CD4-positive, alpha-beta T cell treated with Interleukin-12 subunit alpha and Interleukin-12 subunit beta, for 1 hour (primary cell): ENCODE measurements at places on chromosomes 7 and 10.
A peak's percentile ranks its signal among the peaks of the same experiment; 100 is the strongest.

DNA sequence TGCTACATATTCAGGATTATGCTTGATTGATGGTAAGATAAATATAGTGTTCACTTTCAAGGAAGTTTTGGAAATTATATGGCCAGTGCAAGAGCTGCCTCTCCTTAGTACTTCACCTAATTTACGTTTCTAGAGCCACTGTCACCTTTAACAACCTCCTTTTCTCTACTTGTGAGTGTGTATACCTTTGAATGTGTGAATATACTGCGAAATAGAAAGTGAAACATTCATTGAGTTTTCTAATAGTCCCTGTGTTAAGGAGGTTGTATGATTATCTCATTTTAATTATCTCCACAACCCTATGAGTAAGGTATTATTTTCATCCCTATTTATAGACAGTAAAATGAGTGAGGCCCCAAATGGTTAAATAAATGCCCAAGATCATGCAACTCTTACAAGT, 1050.5 kb downstream of the XPNPEP1 start:
- no peak for DNase-seq

DNA sequence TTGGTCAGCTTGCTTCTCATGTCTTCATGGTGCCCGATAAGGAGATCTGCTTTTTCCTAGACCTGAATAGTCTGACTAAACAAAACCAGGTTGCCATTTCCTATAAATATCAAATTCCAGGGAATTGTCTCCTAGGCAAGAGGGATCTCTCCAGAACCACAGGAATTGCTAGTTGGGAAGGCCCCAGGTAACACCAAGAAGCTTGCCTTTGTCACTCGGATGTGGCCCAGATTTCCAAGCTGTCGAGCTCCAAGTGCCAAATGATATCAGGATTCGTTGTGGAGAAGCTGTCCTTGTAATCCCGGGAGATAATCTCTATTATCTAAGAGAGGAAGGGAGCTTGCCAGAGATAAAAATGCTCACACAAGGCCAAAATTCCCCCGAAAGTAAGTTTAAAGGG, 1288.5 kb upstream of the AUTS2 start:
- no peak for DNase-seq

- DNase-seq, result no peak
Measured at GRCh38 chr10:13614530-13615332, 28.0 kb downstream of the PRPF18 start.

DNA sequence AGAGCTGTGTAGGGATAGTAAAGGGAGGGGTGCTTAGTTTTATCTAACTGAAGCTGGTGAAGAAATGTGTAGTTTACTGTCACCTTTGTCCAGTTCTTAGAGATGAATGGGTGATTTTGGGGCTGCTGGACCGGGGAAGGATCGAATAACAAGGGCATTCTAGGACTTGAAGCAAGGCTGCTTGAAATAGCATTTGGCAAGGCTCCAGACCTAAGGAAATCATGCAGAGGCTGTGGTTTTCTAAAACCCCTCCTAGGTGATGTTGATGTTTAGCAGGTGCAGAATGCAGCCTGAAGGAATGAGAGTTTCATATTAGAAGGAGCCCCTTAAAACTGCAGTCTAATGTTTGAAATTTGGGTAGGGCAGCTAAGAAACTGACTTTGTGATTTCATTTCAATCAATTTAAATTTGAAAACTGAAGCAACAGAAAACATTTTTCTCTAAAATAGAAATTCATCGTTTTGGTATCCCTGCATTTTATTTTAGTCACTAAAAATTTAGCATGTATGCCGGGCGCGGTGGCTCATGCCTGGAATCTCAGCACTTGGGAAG, 68.5 kb downstream of the TET1 start:
- DNase-seq, result peak; percentile 31

- no peak for DNase-seq
Measured at GRCh38 chr10:90480466-90480865, 377.4 kb downstream of the HTR7 start.

DNA sequence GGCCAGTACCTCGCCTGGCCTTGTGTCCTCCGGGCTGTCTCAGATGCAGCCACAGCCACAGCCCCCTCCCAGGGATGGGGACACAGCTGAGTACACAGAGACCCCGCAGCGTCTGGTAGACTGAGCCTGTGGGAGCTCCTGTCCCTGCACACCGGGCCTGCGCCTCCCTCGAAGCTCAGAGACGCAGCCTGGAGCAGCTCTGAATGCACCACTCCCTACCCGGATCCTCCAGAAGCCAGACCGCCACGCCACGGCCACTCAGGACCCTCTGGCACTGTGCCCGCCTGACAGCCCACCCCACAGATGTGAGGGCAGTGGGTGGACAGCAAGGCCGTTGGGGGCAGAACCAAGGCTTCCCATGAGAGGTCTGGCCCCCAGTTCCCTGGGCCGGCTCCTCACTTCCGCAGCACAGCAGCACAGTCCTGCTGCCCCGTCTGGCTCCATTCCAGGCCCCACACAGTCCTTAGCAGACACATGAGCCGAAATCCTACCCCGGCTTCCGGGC, 40.8 kb downstream of the PAPOLB start:
- no peak for DNase-seq

DNA sequence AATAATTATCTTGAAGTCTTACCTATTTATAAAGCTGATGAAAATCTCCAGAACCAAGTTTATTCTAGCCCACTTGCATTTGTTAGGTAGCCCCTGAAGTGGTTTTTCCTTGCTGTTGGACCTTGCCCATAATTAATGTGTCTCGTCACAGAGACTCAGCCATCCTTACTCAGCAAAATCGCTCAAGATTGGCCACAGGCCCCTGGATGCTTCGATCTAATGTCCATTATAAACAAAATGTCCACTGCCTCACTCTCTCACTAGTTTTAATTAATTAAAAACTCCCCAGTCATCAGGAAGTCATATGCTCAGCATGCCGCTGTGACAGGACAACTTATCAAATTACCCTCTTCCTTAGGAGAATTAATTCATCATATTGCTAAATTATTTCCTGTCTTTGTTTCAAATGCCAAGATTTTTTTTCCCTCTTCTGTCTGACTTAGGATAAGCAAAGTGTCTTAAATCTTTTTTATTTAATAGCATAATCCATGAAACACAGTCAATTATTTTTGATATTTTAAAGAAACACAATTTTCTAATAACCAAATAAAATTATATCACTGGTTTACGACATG, 126.8 kb upstream of the PCLO start:
- DNase-seq, result no peak

GRCh38 chr10:102285133-102285532, 39.8 kb downstream of the GBF1 start:
- no peak for DNase-seq

DNA sequence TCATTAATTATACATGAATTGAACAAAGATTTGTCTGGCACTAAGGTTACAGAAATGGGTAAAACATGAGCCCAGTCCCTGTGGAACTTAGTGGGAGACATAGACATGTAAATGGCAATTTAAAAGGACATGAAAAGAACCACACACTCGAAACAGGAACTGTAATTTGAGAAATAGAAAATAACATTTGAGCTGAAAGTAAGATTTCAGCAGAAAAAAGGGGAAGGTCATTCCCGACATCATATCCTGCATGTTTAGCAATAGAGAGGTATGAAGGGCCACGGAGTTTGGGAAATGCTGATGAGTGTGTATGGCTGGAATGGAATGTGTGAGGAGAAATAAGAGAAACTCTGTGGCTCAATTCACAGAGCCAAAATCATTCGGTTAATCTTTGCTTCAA, 175.4 kb upstream of the AHR start:
- no peak for DNase-seq

- no peak for DNase-seq
Measured at GRCh38 chr7:47433564-47433895, 148.4 kb downstream of the TNS3 start.

GRCh38 chr7:27689150-27689549, 26.5 kb upstream of the HIBADH start:
- DNase-seq, result no peak

- no peak for DNase-seq
Measured at GRCh38 chr7:151796871-151797537, 79.9 kb downstream of the PRKAG2 start.

DNA sequence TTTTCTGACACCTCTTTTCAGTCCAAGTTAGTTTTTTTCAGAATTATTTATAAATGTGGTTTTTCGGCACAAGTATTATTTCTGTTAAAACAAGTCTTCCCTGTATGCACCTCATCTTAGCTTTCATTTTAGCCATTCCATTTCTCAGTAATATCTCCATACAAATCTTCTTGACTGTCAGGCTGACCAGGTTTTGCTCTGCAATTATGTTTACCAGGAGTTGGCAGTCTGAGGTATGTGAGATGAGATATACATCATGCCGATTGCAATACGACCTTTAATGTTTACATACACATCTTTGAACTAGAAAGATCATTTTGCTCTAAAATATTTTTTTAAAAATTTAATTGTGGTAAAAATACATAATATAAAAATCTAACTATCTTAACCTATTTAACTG, 209.8 kb downstream of the GPR158 start:
- DNase-seq, result no peak

- DNase-seq, result peak; percentile 36
Measured at GRCh38 chr10:102642736-102643335, 1.4 kb upstream of the TRIM8 start.

- DNase-seq, result no peak
Measured at GRCh38 chr7:69843653-69844052, 245.4 kb downstream of the AUTS2 start.

DNA sequence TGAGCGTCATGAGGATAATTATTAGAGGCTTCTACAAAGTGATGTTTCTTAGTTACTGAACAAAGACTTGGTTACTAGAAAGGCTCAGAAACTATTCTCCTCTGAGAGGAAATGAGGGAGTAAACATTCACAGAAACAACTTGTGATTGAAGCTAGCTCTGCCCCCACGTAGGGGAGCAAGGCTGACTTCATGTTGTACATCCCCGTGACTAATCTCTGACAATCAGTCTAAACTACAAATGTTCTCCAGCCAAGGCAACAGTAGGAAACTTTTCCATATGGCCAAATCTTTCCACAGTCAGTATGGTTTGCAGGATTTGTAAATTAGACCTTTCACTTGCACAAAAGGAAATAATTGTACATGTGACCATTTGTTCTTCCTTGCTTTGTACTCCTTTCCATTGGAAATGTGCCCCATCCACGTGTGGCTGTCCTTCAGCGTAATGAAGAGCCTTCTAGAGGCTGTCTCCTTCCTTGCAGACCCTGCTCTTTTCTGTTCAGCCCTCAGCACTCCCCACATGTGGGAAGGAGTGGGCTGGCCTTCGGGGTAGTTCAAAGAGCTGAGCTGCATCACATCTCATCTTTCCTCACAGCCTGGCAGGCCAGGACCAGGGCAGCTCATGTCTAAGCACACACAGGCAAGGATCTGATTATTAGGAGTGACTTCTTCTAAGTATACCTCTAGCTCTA, 93.5 kb downstream of the PCGF5 start:
- DNase-seq, result no peak

- DNase-seq, result no peak
Measured at GRCh38 chr7:141073641-141074161, at the start of gene TMEM178B. Gene TMEM178B, plus strand, starts transcription at chr7:141074064.

DNA sequence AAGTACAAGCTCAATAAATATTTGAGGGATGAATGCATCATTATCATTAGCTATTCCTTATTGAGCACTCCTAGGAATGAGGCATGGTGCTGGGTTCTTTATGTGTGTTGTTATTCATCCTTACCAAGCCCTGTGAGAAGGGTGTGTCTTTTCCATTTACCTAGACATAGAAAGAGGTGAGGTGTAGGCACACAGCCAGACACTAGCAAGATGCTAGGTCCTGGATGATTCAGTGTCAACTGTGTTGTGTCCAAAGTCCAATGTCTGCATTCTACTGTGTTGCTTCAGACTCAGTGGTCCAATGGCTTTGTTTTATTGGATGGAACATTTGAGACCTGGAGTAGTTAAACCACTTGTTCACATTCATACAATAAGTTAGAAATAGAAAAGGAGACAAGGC, 605.5 kb downstream of the LRMDA start:
- DNase-seq, result no peak

- DNase-seq, result no peak
Measured at GRCh38 chr7:18509481-18509880, 13.9 kb downstream of the HDAC9 start.

DNA sequence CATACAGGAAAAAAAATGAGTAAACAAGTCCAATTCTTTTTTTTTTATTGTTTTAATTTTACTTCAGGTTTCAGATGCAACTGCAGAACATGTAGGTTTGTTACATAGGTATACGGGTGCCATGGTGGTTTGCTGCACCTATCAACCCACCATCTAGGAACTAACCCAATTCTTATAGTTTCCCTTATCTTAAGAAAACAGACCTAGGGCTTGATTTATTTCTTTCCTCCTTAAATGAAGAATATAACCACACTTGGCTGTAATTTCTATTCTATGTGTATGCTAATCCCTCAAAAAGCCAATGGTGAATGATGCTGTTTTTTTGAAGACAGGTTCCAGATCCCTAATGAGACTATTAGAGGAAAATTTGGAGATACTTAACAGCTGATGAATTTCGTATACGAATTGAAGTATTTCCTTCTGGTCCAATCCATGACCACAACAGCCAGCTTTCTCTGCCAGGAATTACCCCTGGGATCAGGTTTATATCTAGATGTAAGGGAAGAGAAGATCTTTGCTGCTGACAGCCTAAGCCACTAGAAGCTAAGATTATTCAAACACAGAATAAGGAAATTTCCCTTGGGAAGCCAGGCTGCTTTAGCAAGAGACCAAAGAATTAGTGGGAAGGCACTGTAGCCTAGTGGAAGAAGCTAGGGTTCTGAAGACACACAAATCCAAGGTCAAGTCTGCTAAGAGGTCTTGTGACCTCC, 115.8 kb downstream of the INHBA start:
- DNase-seq, result no peak

- DNase-seq, result no peak
Measured at GRCh38 chr10:67650558-67650957, 45.4 kb downstream of the CTNNA3 start.

DNA sequence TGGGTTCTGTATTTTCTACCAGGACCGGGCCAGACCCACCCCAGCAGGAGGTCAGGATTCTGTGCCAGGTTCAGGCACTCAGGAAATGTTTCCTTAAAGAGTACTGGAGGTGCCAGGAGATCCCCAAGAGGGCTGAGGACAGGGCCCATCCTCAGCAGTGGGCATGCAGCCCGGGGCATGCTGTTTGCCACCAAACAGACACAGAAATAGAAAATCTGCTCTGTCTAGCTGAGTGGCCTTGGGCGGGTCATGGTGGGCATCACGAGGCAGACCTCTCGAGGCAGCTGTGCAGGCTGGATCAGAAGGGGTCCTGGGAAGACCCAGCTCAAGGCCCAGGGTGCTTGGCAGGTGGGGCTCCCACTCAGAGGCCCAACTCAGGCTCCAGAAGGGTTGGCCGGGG, 105.0 kb downstream of the FAM53B start:
- no peak for DNase-seq

GRCh38 chr10:94427166-94427565, 24.8 kb downstream of the TBC1D12 start:
- no peak for DNase-seq

GRCh38 chr10:77390481-77390891, 247.1 kb downstream of the KCNMA1 start:
- no peak for DNase-seq

- no peak for DNase-seq
Measured at GRCh38 chr7:28708033-28708951, 249.8 kb downstream of the TRIL start.

DNA sequence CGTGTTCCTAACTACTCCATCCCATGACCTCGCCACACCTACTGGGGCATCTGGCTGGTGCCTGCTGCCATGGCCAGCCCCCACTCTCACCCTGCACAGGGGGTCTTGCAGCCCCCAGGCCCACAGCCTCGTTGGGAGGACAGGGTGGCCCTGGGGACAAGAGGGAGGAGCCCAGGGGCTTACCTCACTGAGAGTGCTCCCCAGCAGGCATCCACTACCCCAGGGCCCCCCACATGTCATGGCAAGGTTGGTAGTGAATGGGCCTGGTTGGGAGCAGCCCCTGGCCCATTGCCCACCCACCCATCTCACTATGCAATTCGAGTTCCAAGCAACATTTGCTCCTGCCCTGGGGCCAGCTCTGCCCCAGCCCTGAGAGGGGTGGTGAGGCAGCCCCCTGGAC, 24.0 kb upstream of the AMZ1 start:
- DNase-seq, result no peak
